ENCODE measurements at places on chromosomes 13 and 19.

DNA sequence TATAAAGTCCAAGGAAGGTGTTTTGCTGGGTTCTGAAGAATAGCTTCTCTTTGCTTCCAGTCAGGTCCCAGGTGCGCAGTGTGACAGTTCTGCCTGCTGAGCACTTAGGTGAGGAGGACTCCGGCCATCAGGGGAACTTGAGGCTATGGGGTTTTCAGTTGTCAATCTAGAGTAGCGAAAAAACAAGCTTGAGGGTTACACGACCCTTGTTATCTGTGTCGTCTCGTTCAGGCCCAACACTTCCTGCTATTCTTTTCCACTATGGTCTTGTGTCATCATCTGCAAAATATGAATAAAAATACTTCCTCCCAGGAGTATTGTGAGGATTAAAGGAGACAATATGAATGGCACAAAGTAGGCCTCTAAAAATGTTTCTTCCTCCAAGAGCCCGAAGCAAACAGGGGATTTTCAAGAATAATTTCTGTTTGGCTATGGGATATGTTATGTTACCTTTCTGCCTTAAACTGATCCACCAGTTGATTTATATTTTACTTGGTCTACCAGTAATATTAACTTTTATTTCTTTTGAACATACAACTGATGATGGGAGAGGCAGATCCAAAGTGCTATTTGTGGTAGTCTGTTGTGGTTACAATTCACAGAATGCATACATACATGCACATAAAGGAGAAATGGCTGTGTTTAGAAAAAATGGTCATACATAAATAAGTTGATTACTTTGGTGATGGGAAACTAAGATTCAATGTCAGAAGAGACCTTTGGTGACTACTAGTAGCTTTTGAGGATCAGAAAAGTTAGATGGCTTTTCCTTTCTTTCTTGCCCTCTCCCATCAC is 40.5 kb upstream of the RCBTB2 start:
- DNase-seq = no peak

DNA sequence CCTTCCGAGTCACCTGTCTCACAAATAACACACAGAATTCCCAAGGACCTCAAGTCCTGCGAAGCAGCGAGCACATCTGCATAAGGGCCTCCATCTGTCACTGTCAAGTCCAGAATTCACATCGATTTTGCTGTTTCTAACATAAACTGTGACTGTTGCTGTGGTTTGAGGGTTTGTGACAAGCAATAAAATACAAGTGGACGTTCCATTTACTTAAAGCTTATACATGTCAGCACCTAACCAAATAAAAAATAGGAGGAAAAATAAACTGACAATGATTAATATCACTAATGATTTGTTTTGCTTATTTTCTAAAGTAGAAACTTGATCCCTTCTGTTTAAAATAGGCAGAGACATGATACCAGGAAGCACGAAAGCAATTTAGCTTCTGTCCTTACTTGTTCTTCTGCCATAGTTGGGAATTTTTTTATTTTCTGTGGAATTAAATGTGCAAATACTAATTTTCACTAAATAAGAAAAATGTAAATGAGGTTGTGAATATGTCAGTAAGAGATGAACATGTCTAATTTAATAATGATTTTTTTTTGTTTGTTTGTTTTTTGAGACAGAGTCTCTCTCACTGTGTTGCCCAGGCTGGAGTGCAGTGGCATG is 279.1 kb downstream of the FGF9 start:
- no peak for DNase-seq

- DNase-seq = no peak
These were observed 28.3 kb upstream of the CEBPG start for GRCh38 chr19:33345163-33345562.

DNA sequence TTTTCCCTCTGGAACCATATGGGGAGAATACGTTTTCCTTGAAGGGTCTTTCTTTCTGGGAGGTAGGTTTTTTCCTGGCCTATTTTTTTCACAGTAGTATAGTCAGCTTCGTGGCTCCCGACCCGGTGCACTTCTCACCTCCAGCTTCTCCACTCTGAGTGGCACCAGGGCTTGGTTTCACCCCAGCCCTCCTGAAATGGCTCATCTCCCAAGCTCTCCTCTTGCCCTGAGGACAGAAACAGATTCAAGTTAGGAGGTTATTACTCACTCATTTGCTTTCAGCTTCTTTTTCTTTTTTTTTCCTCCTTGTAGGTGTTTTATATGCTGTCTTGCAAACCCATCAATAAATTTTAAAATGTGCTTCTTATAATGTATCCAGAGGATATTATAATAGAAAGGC is 199.3 kb downstream of the RFC3 start:
- no peak for DNase-seq

DNA sequence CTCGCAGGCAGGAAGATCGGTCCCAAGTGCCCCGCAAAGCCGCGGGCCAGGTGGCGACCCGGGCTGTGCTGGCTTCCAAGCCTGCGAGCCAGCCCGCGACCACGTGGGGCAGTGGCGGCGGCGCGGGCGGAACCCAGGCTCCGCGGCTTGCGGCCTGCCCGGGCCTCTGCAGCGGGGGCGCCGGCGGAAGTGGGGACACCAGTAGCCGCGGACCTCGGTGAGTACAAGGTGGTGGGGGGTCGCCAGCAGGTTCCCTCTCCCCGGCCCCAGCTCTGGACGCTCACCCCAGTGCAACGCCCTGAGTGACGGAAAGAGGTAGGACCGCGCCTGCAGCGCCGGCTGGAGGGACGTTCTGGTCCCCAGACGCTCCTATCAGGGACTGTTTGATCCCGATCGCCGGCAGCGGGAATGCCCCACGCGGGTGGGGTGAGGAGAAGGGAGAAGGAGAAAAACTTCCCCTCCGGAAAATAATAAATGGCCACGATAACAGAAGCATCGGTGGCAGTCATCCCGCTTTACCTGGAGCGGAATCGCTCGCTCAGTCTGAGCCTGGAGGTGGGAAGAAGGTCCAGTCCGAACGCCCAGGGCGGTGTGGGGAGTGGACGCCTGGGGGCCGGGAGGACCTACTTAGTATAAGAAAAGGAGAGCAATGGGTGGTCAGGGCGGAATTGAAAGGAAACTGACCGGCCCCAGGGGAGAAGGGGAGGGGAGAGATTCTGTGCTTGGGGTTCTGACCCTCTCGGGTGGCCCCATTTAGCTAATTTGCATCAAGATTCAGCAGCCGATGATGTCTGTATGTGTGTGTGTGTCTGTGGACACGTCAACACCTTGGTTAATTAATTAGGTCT is at the start of gene GEMIN7:
TSS of gene GEMIN7 (plus strand) at position 198 of the 848 bp plus-strand sequence. CDS start 10,855 bp downstream, outside the sequence.
- peak; percentile 49 for DNase-seq

GRCh38 chr19:18865973-18866799 is 29.8 kb downstream of the CERS1 start:
- DNase-seq = peak; percentile 59
